ENCODE measurements at places on chromosomes 7 and 10. TPM values are rescaled to one million over a fixed set of nuclear protein-coding genes. Genes with fewer than 3 reads are reported as not detected.

DNA sequence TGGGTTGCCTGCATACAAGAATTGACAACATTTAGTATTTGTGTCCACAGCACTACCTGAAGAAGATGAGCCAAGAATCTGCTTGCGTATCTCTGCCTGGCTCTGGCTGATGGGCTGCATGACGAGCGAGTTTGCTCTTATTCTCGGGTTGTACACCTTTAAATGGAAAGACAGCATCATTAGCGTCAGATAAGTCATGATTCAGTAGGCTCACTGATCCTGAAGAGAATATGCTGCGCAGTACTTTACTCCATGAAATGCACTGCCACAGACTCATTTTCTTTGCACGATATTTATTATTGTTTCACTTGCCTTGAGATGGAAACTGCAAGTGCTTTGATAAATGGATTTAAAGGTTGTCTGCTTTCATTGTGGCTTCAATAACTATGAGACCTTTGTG lies 28.6 kb downstream of the DHX32 start:
- no peaks in the 10 kb centered on the region for H3K27me3 ChIP-seq
- DNase-seq = no peak
- no peak overlapping the region for H3K27ac ChIP-seq
- no peaks in the 10 kb centered on the region for H3K4me1 ChIP-seq
- no peak overlapping the region for H3K4me3 ChIP-seq

GRCh38 chr7:24018331-24018730 lies 265.7 kb upstream of the NPY start:
- no peaks in the 10 kb centered on the region for H3K4me1 ChIP-seq
- H3K27ac ChIP-seq = no peak overlapping the region
- DNase-seq = no peak
- no peaks in the 10 kb centered on the region for H3K36me3 ChIP-seq
- no peaks in the 10 kb centered on the region for H3K27me3 ChIP-seq

DNA sequence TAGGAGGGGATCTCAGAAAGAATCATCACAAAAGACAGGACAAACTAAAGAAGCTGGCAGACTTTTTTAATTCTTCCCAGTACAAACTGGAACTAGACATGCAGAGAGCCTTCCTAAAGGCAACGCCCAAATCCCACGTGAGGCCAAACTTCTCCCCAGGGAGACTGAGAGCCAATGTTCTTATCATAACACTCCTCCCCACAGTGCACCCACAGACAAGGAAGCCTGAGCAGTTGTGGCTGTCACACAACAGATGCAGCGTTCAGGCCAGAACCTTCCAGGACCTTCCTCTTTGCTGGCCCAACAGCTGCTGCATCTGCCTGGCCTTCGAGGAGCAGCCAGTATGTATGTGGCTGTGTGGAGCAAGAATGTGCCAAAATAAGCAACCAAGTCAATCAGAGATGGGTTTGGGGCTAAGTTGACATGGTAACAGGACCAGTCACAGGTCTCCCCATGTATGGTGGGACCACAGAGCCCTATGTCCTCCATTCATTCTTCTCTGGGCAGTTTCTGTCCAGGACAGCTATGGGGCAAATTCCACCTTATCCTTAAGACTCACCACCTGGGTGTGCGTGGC lies 34.9 kb downstream of the SRPK2 start:
- no peaks in the 10 kb centered on the region for H3K36me3 ChIP-seq
- no peaks in the 10 kb centered on the region for H3K4me1 ChIP-seq
- no peak overlapping the region for H3K4me3 ChIP-seq
- peak overlapping the region; percentile 79 for H3K27ac ChIP-seq

Gene VWDE
- total RNA-seq = 23.2 TPM

Gene STEAP2
- 28.2 TPM for total RNA-seq

- peak overlapping the region; percentile 74 for H3K4me3 ChIP-seq
- no peaks in the 10 kb centered on the region for H3K36me3 ChIP-seq
Observed at GRCh38 chr10:73247509-73248258, 629 bp upstream of the DNAJC9 start.

GRCh38 chr7:122833888-122834570 lies 52.2 kb downstream of the CADPS2 start:
- H3K4me1 ChIP-seq = no peaks in the 10 kb centered on the region
- H3K27me3 ChIP-seq = no peaks in the 10 kb centered on the region
- DNase-seq = no peak
- no peaks in the 10 kb centered on the region for H3K36me3 ChIP-seq

GRCh38 chr10:110460111-110460809 lies 37.4 kb upstream of the DUSP5 start:
- H3K27ac ChIP-seq = no peak overlapping the region
- no peaks in the 10 kb centered on the region for H3K27me3 ChIP-seq
- no peak overlapping the region for H3K4me3 ChIP-seq
- H3K36me3 ChIP-seq = no peaks in the 10 kb centered on the region
- DNase-seq = peak; percentile 29
- no peaks in the 10 kb centered on the region for H3K4me1 ChIP-seq

Gene PPP1R3C
- 19.7 TPM for total RNA-seq

Gene CPN1
- total RNA-seq = not detected

DNA sequence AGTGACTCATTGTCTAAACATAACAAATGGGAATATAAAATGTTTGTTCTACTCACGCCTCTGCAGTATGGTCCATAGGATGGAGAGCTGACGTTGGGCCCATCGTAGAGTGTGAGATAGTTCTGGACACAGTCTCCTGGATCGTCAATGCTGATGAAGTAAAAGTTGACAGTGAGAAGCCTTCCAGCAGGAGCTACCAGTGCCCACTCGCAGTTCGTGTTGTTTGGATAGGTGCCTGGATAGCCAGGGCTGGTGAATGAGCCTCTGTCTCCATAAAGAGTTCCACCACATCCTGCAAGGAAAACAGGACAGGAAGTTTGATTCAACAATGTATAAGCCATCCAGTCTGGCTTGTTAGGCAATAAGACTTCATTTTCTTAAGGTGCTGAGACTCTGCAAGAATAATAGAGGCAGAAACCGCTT lies 79.6 kb downstream of the OR13A1 start:
- no peak overlapping the region for H3K27ac ChIP-seq
- H3K27me3 ChIP-seq = no peaks in the 10 kb centered on the region
- no peak for DNase-seq
- H3K4me1 ChIP-seq = no peaks in the 10 kb centered on the region

Gene GIMAP1
- total RNA-seq = 7.4 TPM

Gene ODAD2
- total RNA-seq = 2.9 TPM

DNA sequence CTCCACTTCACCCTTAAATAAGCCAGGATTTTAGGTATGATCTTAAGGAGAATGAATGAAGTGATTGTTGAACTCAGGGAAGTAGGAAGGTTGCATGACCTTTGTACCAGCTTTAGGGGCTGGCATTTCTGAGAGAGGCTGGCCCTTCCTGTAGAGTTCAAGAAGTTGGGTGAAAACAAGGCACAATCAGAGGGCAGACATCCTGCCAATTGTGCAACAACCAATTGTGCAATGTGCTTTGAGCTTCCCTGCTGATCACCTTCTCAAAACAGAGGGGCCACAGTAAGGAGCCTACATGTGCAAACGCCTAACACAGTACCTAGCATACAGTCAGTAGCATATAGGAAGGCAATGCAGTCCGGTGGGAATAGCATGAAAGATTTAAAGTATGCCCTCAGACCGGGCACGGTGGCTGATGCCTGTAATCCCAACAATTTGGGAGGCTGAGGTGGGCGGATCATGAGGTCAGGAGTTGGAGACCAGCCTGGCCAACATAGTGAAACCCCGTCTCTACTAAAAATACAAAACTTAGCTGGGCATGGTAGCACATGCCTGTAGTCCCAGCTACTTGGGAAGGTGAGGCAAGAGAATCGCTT lies 5.4 kb downstream of the CPVL start:
- H3K36me3 ChIP-seq = no peaks in the 10 kb centered on the region
- DNase-seq = no peak
- no peak overlapping the region for H3K27ac ChIP-seq
- no peaks in the 10 kb centered on the region for H3K4me1 ChIP-seq

- H3K36me3 ChIP-seq = no peaks in the 10 kb centered on the region
- no peaks in the 10 kb centered on the region for H3K27me3 ChIP-seq
- no peak overlapping the region for H3K27ac ChIP-seq
- H3K4me1 ChIP-seq = no peaks in the 10 kb centered on the region
- no peak for DNase-seq
- no peak overlapping the region for H3K4me3 ChIP-seq
Observed at GRCh38 chr10:130756651-130757050, 554.9 kb downstream of the TCERG1L start.

Gene CYP3A5
- 4.4 TPM for total RNA-seq

Gene GSTK1
- total RNA-seq = 173 TPM

Gene TRIM50
- total RNA-seq = 0.21 TPM

DNA sequence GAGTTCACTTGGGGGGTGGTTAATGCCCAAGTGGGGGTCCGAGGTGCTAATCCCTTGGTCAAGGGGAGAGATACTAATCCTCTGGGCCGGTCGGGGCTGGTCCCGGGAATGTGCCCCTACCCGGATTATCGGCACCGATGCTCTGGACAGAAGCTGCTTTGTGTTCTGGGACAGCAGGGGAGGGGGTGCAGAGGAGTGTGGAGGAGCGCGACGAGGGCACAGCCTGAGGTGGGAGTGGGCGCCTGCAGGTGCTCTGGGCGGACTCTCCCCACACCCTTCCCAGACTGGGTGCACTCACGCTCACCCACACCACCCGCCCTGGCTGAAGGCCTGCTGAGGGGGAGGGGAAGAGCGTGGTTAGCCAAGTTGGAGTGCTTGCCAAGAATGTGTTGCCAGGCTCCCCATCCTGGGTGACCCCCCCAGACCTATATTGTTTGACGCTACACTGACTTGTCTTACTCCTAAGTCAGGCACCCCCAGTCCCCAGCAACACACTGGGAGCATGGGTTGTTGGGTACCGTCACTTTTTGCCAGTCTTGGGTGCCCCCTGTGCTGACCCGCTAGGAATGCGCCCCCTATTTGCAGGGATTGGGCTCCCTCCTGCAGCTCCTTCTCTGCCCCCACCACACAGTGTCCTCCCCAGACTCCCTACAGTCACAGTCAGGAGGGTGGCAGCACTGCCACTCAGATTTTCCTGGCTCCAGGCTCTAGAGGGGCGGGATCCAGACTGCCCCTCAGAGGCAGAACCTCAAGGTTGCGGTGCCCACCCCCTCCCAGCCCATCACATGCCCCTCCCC lies 1.2 kb downstream of the SLC4A2 start:
- DNase-seq = peak; percentile 47
- no peaks in the 10 kb centered on the region for H3K36me3 ChIP-seq
- H3K27me3 ChIP-seq = no peaks in the 10 kb centered on the region
- peak overlapping the region; percentile 71 for H3K4me3 ChIP-seq

- H3K27me3 ChIP-seq = no peaks in the 10 kb centered on the region
- no peak for DNase-seq
- no peak overlapping the region for H3K27ac ChIP-seq
- H3K4me3 ChIP-seq = no peak overlapping the region
- H3K36me3 ChIP-seq = no peaks in the 10 kb centered on the region
Observed at GRCh38 chr10:49750546-49750945, 11.6 kb downstream of the OGDHL start.

Gene ASAH2
- total RNA-seq = 0.76 TPM

DNA sequence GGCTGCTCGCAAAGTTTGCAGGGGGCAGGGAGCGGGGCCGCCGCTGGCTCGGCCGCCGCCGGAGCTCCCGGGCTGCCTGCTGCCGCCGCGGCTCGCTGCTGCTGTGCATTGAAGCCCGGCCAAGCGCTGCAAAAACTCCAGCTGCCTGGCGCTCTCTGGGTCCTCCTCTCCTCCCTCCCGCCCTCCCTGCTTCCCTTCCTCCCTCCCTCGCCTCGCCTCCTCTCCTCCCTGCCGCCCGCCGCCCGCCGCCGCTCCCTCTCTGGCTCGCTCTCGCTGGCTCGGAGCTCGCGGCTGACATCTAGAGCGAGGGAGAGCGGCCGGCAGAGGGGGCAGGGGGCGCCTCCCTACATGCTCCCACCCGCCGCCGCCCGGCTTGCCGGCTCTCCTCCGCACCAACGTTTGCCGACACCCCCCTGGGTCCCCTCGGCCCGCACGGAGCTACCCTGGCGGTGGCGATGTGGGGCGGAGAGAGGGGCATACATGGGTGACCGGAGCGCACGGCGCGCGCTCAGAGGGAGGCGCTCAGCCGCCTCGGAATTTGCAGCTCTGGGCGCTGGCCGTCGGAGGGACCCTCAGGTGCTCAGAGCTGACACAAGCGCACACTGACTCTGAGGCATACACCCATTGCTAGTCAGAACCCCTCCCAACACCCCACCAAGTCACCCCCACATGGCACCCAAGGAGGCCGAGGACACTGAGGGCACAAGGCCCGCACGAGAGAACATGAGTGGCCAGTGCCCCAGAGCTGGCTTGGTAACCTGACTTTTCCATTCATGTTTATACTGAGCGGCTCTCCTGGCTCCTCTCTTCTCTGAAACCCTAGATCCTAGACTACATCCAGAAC lies 1.2 kb upstream of the PLXNA4 start:
- peak; percentile 82 for DNase-seq
- no peaks in the 10 kb centered on the region for H3K27me3 ChIP-seq
- H3K4me1 ChIP-seq = no peaks in the 10 kb centered on the region
- peak overlapping the region; percentile 40 for H3K4me3 ChIP-seq
- no peak overlapping the region for H3K27ac ChIP-seq

- H3K27me3 ChIP-seq = no peaks in the 10 kb centered on the region
- no peaks in the 10 kb centered on the region for H3K4me1 ChIP-seq
- DNase-seq = no peak
Observed at GRCh38 chr7:31962246-31962645, 108.0 kb downstream of the PDE1C start.

DNA sequence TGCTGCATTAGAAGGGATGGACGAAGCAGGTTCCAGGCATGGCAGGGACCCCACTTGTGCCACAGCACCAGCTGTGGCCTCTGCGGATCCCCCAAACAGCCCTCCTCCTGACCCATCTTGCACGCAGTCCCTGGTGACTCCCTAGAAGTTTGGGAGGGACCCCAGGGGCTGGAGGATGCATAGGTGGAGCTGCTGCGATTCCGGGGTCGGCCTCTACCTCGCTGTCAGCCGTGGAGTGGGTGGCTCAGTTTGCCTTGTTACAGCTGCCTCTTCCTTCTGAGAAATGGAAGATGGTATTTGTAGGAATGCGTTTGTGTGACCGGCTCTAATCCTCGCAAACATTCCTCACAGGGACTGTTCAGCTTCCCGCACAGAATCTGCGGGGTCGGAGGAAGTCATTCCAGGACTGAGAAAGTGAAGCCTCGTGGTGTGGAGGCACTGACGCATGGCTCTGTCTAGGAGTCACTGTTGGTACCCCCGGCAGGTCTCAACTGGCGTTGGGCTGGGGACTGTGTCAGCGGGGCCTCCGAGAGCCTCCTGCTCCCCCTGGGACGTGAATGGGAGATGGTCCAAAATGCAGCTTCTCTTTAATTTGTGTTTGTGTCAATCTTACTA lies 17.5 kb downstream of the PWWP2B start:
- peak overlapping the region; percentile 17 for H3K27ac ChIP-seq
- no peak overlapping the region for H3K4me3 ChIP-seq
- H3K27me3 ChIP-seq = no peaks in the 10 kb centered on the region
- H3K36me3 ChIP-seq = no peaks in the 10 kb centered on the region

Gene LRRN3
- total RNA-seq = not detected

Measured in uterus (tissue), 4 donors.